Astrocyte of the cerebellum (primary cell): ENCODE measurements at places on chromosomes 6 and 20.
A peak's percentile ranks its signal among the peaks of the same experiment; 100 is the strongest.

DNA sequence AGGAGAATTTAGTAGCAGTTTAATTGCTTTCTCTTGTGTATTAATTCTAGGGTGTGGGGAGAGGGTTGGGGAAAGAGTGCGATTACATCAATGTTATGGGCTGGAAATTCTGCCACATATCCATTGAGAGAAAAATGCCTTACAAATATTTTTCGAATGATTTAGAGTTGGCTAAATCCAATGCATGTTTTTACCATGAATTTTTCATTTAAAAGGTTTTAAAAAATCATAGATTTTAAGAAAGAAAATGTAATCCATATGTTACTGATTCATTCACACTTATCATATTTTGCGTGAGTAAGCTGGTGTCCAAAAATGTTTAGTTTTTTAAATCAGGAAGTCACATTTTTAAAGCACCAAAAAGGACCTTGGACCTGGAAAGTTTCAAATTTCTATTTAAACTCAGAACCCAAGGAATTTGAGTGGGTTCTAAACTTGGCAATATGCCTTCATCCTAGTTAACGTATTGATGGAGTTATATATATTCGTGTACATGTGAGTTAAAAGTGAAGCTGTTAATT lies 627.4 kb upstream of the CITED2 start:
- DNase-seq: no peak

DNA sequence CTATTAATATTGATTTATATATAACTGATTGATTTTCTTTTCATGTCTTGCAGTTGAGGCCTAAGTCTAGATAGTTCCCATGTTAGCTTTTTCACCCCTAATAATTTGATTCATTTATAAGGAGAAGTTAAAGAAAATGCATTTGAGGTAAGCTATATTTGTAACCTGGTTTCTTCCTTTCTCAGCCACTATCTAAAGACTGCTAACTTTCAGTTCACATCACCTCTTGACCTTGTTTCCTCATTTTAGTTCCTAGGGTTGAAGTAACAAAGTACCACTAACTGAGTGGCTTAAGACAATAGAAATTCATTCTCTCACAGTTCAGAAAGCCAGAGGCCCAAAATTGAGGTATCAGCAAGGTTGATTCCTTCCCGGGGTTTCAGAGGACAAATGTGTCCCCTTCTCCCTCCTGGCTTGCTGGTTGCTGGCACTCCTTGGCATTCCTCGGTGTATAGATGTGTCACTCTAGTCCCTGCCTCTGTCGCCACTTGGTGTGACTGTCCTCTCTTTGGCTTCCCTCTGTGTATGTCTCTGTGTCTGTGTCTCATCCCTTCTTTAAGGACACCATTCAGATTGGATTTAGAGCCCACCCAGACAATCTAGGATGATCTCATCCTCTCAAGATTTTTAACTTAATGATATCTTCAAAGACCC lies 55.9 kb upstream of the C20orf144 start:
- DNase-seq: no peak

DNA sequence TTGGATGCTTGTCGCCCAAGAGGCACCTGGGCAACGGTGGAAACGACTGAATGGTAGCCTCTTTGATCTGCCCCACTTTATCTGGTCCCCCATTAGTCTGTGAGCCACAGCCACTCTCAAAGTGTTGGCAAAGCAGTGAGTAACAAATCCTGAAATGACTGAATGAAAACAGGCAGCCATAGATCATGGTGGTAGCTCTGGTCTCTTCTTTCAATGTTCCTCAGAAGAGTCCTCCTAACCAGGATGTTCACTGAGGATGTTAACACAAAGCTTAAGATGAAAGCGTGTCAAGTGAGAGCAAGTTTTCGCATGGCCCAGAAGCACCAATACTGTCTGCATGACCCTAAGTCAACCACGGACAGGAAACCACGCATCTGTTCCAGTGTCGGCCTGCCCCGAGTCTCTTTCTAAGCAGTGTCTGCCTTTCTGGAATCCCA lies 107.3 kb downstream of the IRF4 start:
- peak; percentile 9 for DNase-seq

- DNase-seq: no peak
Observed at GRCh38 chr6:151021896-151022295, 156.4 kb downstream of the MTHFD1L start.

GRCh38 chr6:16374461-16375200 lies 136.2 kb downstream of the GMPR start:
- no peak for DNase-seq

DNA sequence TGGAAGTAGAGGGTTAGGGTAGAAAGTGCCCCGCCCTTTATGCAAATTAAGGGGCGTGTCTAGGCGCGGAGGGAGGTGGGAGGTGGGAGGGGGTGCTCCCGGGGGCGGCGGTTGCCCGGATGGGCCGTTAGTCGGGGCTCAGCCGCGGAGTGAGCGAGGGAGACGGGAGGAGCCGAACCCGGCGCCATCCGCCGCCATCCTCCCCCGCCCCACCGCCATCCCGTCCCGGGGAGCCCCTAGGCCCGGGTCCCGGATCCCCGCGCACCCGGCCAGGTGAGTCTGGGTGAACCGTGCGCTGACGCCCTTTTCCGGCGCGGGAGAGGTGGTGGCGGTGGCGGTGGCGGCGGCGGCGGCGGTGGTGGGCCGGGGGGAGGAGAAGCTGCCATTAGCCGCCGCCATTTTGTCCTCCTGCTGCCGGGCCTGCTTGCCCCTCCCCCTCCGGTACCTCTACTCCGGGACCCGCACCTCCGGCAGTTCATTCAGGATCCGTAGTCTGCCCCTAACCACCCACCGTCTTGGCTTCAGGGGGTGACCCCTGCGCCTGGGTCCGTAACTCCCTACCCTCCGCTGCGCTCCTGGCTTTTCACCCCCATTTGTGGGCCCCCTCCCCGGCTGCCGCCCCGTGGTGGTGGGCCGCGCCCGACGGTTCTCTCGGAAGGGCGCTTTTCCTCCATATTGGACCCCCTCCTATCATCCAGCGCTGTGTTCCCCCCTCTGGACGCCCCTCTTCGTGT lies at the start of gene PRRC2A:
Gene PRRC2A (plus strand): TSS at position 130 of the 734 bp plus-strand sequence. CDS start 2,075 bp downstream, outside the sequence.
- peak; percentile 95 for DNase-seq

GRCh38 chr20:59603781-59604541 lies at the start of gene PHACTR3:
PHACTR3 (plus strand) TSS chr20:59604540; CDS start chr20:59605015, 475 bp downstream.
- no peak for DNase-seq

DNA sequence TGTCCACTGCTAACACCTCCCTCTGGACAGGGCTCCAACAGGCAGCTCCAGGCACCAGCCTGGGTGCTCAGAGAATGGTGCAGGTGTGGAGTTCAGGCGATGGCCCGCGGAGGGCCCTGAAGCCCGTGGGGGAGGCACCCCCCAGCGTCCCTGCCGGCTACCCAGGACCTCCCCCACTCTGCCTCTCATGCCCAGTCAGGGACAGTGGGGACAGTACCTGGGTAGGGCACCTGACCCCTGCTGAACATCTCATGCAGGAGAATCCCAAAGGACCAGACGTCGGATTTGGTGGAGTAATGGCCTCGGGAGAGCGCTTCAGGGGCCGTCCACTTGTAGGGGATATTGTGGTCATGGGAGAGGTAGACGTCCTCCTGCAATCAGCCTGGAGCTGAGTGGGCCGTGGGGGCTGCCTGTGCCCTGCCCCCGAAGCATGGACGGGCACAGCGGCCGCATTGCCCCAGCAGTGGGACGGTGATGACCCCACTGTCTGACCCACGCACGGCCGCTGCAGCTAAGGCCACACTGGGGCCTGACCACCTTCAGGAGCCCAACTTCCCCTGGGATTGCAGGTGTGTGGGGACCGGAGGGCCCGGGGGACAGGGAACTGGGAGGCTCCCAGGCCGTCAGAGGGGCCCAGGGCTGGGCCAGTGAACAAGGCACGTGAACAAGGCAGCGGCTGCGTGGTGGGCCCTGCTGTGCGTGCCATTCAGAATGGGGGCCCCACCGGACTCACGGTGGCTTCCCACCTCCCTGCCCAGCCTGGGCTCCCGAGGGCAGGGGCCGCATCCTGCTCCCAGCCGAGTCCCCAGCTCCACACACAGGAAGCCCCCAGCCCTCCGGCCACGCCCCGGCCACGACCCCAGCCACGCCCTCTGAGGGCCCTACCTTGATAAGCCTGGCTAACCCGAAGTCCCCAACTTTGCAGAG lies 7.1 kb downstream of the PTK6 start:
- DNase-seq: no peak

DNA sequence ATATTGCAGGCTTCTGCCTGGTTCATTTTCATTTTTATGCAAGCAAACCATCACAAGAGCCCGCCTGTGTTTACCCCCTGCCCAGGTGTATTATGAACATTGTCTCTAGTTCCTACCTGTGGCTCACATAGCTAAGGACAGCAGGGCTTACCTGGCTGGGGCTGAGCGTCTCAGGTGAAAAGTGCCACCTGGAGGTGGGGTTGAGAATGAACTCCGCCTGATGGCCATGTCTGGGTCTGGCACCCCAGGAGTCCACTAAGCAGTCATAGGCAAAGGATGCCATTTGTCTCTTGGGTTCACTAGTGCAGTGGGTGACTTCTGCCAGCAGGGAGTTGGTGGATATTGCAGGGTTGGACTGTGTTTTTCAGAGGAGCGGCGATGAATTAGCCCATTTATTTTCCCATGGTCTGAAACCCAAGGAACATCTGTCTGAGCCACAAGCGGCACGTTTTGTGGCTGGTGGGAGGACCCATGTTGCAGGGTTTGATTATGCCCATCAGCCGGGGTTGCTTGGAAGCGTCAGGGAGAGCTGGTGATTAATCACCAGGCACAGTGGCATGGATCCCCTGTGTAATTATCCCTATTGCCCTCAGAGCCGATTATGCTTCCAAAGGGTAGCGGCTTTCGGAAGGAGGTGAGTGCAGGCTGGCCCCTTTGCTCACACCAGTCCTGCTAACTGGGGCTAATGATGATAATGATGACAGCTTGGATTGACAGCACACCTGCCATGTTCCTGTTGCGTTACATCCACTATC lies 92.1 kb downstream of the CDH26 start:
- DNase-seq: no peak

DNA sequence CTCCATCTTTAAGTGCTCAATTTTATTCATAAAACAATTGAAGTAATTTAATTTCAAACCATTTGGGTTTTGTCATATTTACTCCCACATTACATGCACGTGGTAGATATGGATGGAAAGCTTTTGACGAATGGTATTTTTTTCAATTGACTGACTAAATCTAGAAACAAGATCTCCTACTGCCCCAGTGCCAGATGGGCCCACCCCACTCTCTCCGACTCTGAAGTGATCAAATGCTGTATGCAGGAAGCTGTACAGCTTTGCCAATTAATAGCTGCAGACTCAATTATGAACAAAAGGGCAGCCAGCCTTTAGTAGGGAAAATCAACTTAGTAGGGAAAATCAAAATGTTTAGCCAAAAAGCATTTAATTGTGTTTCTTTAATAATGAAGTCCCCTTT lies 46.2 kb downstream of the PACRG start:
- no peak for DNase-seq

DNA sequence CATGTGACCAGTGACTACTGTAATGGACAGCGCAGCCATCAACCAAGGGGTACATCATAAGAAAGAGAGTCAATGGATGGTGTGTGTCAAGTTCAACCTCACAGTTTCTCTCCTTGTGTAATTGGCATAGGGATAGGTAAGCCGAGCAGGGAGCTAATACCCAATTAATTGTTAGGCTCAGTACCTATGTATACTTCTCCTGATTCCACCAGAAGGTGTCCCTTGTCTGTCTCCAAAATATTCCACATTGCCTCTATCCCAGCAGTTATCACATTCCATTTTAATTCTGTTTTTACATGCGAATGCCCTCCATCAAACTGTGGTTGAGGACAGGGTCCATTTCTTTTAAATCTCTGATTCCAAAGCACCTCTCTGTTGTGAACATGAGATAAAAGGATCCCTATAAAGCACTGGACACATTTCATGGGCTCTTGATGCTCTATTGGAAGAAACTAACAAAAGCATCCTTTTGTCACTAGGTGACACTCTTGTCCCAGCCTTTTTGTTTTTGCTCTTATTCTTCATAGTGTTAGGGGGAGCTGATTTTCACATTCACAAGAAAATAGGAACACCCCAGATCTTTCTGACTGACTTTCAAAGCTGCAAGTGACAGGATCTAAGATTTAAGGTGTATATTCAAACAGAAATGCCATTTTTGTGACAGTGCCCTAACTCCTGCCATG lies 38.9 kb downstream of the FBXO9 start:
- DNase-seq: no peak

GRCh38 chr6:145813285-145814034 lies 1.1 kb downstream of the FBXO30 start:
- peak; percentile 44 for DNase-seq

DNA sequence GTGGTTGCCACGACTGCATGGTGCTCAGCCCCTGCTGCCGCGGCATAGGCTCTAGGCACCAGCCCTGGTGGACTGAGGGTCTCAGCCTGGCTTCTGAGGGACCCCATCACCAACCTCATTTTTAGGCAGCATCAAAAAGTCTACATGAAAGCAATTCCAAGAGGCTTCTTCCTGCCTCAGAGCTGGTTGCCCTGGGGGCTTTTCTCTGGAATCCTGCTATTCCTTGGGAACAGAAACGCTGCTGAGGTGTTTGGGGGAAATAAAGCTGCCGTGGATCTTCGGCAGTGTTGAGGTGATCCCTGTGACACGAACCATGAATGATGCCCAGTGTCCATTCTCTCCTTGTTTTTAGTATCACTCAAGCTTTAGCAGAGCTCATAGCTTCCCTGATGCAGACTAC lies 148.4 kb upstream of the LRFN2 start:
- DNase-seq: no peak

DNA sequence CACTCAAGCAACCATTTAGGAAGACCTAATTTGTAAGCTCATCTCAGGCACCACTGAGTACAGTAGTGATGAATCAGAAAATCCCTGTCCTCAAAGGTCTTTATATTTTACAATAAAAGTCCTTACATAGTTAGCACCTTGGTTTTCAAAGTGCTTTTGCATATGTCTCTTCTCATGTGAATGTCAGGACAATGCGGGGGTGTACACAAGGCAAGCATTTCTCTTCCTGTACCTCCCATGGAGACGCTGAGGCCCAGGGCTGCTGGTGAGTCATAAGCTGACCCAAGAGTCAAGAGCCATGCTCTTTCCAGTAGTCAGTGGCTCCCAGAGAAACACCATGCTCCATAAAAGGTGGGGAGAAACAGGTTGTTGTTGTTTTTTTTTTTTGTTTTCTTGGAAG lies 174.0 kb downstream of the GJA10 start:
- peak; percentile 32 for DNase-seq

DNA sequence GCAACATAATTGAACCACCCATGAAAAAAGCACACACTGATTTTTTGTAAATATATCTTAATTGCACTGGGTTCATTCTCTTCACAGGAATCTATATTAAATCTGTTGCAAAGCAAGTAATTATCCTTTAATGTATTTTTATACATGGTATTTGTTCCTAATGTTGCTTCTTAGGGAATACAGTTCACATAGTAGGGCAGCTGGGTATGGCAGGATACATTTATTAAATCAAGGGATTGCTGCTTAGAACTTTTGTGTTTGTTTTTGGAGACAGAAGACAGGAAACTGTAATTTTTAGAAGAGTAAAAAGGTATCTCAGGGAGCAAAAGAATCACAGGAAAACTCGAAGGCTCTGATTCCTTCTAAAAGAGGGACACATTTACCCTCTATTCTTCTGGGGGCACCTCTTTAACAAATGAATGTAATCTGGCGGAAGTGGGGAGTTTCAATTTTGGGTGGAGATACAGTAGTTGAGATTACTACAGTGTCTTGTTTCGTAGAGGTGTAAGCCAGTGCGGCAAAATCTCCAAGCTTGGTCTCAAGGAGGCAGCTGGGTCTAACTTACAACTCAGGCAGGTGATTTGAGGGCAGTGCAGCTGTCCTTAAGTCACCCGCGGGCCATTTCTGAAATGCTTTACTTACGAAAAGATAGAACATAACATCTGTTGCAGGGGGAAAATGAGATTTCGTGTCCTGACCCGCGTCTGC lies 812 bp upstream of the SMIM13 start:
- no peak for DNase-seq
